ENCODE measurements at places on chromosomes 4 and X.

DNA sequence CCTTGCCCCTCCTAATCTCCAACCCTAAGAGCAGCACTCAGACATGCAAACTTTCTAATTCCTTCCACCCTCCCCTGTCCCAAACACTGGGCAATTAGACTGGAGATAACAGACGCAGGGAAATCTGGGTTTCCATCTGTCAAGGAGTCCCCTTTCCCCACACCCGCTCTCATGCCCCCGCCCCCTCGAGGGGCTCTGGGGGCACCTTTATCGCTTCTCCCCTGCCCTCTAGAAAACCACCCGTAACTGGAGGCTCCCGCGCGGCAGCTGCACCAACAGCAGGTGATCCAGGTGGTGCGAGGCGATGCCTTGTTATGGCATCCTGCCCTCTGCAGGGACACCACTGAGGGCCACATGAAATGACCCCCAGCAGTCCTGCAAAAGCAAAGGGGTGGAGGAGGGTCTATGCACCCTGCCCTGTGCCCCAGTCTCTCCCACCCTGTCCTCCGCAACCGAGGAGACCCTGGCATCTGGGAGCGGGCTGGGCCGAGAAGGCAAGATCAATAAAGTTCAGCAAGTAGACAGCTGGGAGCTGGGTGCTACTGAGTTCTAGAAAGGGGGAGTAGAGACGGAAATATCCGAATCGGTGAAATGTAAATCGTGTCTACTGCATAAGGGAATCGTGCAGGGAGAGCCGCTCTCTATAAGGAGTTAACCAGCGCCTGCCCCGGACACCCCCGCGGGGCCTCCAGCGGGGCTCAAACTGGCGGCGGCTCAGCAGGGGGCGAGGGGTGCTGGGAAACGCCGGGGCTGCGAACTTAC, 1.6 kb downstream of the KCTD8 start:
- DNase-seq, result no peak

- no peak for DNase-seq
These were observed 162.6 kb upstream of the INTU start for GRCh38 chr4:127469959-127470809.

GRCh38 chr4:170047771-170048354, 21.7 kb upstream of the MFAP3L start:
- peak; percentile 43 for DNase-seq

GRCh38 chrX:78333521-78333920, 6.1 kb upstream of the CYSLTR1 start:
- DNase-seq, result peak; percentile 49

GRCh38 chrX:116290359-116290758, 119.8 kb downstream of the AGTR2 start:
- DNase-seq, result no peak

- DNase-seq, result no peak
These were observed 6.5 kb downstream of the TIFA start for GRCh38 chr4:112279025-112279881.

- DNase-seq, result no peak
These were observed 20.2 kb downstream of the SYAP1 start for GRCh38 chrX:16739574-16739973.

GRCh38 chrX:101482296-101482695, 3.0 kb upstream of the ARMCX4 start:
- DNase-seq, result no peak

DNA sequence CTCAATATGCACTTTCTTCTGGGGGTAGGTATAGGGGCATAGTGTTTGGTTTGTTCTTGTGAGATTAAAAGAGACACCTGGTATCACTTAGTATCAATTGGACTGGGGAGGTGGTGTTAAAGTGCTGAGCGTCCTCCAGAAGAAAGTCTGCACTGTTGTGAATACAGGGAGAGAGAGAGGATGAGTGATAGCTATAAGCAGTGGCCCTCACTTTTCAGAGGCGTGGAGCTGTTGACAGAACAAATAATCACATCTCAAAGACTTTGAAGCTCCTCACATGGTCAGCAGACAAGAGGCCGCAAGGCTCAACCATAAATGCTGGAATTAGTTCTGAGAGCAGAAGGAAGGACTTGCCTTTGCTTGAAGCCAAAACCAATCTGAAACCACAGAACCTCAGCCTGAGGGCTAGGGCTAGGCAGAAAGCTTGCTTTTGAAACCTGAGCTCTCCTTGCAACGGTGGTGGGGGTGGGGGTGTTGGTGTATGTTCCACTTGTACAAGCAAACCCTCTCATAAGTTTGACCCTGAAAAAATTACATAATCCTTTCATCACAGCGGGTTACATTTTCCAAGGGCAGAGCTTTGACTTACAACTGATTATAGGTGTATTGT, 123.2 kb upstream of the SCML1 start:
- DNase-seq, result no peak

DNA sequence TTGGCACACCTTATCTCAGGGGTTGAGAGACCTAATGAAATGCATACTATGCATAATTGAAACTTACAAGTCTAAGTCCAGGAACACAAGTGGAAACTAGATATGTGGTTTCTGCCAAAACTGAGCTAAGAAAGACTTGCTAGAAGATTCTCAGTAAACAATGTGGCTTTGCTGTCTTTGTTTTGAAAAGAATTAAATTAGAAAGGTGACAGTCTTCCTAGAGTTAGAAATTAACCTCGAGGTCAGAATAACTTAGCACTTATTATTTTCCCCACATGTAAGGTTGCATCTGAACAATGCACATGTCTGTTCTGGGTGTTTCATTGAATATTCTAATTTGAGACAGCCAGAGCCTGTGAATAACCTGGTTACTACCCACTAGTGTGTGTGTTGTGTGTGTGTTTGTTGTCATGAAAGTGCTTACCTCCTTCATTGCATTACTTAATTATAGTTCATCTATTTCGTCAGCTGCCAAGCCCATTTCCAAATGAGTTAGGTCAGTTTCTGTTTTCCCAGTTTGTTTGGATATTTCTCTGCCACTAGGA, 1.5 kb downstream of the EREG start:
- DNase-seq, result no peak

- DNase-seq, result no peak
These were observed 72.6 kb downstream of the SMARCA5 start for GRCh38 chr4:143586080-143586479.

- no peak for DNase-seq
These were observed 32.5 kb downstream of the DLG3 start for GRCh38 chrX:70476934-70477733.

- DNase-seq, result no peak
These were observed 38.9 kb upstream of the PHEX start for GRCh38 chrX:21993265-21993664.

DNA sequence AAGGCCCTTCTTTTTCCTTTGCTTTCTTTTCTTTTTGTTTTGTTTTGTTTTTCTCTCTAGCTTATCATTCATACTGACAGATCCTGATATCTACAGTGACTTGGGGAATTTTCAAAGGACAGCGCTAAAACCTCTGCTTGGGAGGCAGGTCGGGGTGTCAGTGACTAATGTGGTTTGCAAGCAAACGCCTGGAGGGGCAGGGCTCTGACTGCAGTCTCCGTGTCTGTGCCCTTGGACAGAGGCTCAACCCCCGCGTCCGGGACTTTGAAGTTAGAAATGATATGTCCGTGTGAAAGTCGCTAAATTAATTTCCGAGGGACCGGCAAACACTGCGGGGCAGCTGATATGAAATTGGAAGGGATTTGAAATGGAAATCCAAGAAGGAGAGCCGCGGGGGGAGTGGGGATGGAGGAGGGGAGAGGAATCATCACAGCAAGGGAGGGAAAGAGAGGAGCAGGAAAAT, 312.4 kb downstream of the DHRSX start:
- DNase-seq, result no peak

GRCh38 chrX:74514384-74514783, 93.1 kb downstream of the SLC16A2 start:
- DNase-seq, result no peak

- DNase-seq, result peak; percentile 10
These were observed 8.9 kb downstream of the LEF1 start for GRCh38 chr4:108159845-108160244.

DNA sequence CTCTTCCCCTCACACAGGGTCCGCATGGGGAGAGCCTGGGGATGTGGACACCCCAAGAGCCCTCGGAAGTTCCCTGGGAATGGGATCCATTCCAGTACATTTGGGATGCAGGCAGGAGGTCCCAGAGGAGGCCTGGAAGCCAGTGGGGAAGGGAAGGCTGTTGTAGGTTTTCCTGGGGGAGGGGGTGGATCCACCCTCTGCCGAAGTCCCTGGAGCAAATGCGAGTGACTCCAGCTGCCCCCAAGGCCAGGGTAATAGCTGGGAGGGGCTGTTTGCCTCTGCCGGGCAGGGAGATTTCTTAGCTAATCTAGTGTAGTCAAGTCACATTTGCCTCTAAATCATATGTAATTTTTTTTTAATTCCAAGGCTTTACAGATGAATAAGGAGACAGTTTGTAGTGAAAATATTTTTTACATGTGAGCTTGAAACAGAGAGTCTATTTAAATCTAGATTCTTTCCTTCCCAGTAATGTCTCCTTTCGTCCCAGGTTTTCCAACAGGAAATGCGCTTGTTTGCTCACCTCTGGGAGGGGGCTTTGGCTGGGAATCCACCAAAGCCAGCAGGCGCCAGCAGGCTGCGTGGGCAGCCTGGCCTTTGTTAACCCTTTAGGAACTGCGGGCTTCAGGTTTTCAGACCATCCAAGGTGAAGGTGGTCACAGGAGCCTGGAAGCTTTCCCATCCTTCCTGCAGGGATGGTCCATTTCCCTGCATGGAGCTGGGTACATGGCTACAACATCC, 26.8 kb downstream of the SH3TC1 start:
- no peak for DNase-seq

GRCh38 chrX:116272861-116273260, 102.3 kb downstream of the AGTR2 start:
- no peak for DNase-seq

DNA sequence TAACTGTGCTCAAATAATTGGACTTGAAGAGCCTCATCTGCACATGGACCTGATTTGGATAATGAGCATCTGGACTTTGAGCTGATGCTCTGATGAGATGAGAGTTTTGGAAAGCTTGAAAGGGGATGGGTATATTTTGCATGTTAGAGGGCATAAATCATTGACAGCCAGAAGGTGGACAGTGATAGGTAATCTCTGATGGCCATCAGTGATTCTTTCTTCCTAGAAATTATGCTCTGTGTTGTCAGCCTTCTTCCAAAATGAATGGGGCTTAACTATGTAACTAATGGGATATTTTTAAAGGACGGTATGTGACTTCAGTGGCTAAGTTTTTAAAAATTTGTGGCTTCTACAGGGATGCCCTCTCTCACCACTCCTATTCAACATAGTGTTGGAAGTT, 334.0 kb downstream of the PTTG2 start:
- no peak for DNase-seq

DNA sequence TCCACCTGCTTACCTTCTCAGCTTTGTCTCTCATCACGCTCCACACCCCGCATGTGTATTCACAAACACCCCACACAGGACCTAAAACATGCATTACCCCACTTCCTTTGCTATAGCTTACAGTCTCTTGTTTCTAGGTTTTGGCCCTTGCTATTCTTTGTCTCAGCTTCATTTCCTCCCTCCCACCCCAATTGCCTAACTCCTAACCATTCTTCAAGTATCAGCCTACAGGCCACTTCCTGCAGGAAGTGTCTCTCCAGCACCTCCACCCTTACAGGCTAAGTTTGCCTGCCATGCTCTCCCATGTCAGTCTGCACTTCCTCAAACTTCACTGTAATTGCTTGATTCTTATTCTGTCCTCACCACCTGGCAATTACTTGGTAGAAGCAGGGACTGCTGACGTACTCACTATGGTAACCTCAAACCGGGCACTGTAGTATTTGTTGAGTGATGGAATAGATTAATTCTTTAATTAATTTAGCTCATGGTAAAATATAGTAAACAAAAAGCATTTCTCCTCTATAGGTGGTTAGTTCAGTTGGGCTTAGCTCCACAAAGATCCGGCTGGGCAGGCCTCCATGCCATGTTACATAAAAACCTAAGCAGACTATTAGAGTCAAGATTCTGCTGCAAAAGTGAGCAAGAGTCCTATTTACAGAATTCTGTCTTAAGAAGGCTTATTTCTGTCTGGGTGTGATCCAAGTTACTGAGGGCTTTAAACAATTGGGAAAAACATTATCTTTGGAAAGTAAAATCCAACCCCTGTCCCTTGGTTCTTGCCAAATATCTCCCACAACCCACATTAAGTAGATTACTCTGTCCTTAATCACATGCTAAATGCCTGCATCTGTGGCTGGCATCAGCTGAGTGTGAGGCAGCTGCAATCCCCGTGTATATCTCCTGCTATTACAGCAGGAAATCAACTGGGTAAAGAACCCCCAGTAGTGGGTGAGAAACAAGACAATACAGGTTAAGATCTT, 124.7 kb upstream of the CPEB2 start:
- DNase-seq, result no peak

GRCh38 chr4:142671516-142671915, 174.6 kb downstream of the INPP4B start:
- no peak for DNase-seq

GRCh38 chr4:25532591-25532990, 123.1 kb upstream of the SLC34A2 start:
- DNase-seq, result no peak

DNA sequence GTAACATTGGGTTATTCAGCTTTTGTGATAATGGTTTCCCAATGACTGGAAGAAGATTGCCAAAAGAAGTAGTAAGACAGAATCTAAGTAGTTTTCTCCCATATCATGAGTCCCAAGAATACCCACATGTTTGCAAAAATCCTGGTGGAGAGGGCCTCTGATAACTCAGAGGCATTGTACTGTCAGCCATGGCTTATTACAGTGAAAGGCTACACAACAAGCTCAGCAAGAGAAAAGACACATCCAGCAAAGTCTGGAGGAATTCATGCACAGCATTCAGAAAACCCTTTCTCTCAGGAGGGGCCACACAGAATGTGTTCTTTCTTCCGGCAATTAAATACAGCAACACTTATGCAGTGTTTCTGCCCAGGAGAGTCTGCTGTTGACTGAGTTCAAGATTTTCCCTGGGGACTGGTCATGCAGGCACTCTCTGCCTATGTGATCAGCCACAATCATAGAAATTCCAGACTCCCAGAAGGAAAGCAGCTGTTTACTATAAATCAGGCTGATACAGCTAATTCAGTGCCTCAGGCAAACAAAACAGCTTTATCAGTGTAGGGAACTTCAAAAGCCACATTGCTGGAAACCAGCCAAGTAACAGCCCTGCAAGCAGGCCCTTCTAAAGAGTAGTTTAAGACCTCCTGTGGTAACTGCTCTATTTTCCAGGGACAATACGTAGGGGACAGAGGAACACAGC, 937.1 kb downstream of the CCSER1 start:
- no peak for DNase-seq

GRCh38 chrX:67697452-67697851, 153.6 kb downstream of the AR start:
- DNase-seq, result no peak

GRCh38 chr4:304969-305680, at the start of gene ZNF732:
TSS of gene ZNF732 (minus strand) at chr4:305474. CDS start at chr4:305310, 164 bp downstream.
- DNase-seq, result no peak

Measured in stimulated activated naive CD4-positive, alpha-beta T cell (primary cell).